ENCODE measurements at places on chromosomes 3 and 15.

- no peak for DNase-seq
Observed at GRCh38 chr15:93486407-93487117, 397.6 kb upstream of the RGMA start.

- DNase-seq: no peak
Observed at GRCh38 chr3:46477145-46477544, 12.4 kb upstream of the LTF start.

DNA sequence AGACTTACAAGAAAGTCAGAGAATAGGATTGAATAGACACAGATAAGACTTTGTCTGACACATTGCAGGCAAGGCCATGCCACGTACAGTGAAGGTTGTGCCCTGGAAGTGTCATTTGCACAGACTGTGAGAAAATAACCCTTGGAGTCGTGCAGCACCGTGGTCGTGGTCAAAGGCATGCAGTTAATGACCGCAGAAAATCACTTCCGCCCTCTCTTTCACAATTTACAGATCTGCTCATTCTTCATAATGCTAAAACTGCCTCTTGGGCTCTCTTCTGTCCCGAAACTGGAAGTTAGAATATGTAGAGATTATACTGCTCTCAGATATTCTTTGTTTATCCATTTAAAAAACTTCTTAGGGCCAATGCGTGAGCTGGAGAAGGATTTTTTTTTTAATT lies 73.2 kb upstream of the CTXND1 start:
- DNase-seq: no peak

GRCh38 chr3:157436583-157437291 lies at the start of gene PTX3:
Gene PTX3 (plus strand): TSS chr3:157436850. CDS start chr3:157436934, 84 bp downstream.
- DNase-seq: no peak

DNA sequence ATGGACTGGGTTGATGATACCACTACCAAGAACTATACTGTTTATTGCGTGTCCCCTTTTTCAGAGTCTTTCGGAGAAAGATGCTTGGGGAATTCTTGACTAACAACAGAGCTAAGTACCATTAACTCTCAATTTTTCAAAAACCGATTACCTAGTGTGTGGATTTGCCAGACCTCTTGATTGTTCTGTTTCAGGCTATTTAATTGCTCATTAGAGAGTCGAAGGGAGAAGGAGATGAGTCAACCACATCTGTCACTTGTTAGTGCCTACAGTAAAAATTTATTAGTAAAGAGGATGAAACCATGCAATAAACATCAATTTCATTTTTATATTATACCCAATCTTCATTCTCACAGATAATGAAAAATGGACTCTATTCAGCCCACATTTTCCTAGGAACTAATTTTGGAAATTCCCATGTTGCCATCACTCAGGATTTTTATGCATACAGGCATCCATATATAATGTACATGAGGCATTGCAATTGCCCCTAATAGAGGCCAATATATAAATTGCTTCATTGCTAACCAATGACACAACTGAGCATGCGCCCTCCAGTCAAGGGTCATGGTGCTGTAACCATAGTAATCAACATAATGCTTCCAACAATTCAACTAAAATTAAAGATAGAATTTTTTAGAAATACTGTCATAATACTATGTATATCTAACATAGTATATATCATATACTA lies 541.7 kb downstream of the TBL1XR1 start:
- no peak for DNase-seq

DNA sequence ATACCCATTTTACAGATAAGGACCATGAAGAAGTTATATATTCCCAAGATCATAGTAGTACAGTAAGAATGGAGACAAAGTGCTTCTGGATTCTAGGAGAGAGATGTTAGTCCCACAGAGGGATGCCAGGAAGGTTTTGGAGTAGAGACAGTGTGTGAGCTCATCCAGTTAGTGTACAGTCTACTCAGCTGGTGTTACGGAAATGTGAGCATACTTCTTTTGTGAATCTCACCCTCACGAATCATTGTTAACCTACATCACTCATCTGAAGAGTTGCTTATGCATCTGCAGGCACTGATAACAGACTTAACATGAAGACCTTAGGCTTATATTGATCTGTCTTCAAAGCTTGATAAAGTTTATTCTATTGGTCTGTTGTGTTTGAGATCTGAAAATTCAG lies 106.6 kb upstream of the PTPRG start:
- DNase-seq: no peak

- no peak for DNase-seq
Observed at GRCh38 chr3:5011555-5012256, 32.5 kb downstream of the BHLHE40 start.

DNA sequence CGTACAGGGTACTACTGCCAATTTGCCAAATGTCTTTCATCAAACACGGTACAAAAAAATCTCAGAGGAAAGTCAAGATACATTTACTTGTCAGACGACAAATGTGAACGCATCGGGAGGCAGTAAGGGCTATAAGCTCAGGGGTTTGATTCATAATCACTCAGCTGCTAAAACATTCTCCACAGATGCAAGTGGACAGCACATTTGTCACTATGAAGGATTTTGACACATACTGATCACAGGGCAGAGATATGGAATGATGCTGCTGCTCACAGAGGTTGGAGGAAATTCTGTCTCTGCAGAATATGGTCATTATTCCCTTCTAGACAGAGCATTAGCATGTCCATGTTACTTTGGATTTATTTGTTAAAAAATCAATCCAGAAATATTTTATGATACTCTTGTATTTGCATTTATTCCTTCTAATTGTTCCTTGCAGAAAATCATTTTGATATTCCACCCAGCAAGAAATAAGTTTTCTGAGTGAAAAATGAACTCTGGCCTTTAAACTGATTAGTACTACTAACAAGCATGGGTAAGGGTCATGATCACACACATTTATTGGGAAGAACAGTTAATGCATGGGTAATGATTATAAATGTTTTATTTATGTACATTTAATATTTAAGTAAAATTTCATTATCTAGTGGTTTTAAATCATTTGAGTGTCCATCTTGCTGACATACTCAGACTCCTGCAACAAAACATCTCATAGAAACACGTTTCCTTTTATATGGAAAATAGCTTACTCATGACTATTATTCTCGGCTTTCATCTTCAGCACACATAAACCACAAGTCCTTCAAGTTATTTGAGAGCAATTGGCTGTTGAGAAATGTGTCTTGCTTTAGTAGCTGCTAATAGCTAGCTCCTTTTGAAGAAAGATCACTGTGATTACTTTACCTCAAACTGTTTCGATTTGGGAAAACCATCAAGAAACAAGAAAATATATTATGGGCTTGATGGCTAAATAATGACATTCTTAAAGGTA lies 559.3 kb downstream of the MECOM start:
- DNase-seq: no peak

DNA sequence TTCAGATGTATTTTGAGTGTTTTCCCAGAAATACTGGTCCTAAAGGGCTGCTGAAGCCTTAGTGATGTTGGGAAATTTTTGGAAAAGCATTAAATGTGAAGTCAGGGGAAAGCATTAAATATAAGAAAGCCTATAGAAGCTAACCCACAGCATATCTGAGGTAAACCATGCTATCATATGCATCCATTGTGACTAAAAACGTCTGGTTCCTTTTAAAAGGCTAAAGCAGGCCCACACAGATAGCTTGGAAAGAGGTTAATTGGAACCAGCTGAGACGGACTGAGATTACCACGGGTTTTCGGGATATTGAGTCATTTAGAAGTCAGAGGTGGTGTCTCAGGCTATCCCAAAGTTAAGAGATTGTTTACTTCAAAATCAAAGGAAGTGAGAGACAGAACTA lies 78.2 kb downstream of the CYP19A1 start:
- no peak for DNase-seq

GRCh38 chr3:189071446-189071845 lies 100.3 kb upstream of the TPRG1 start:
- no peak for DNase-seq

DNA sequence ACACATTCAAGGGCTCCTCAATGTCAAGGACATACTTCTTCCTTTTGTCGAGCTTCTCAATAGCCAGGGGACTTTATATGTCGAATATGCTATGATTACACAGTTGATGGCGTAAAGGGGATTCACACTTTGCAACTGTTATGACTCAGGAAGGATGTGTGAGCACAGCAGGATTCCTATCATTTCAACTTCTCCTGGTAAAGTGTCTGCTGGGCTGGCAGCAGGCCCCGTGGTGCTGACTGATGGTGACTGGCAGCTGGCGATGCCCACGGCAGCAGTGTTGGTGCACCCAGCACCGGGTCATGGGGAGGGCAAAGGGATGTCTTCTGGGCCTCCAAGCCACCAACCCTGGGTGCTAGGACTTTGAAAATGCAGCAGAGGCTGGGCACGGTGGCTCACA lies 44.8 kb upstream of the GNB5 start:
- DNase-seq: no peak

GRCh38 chr3:126147147-126147931 lies 33.0 kb downstream of the ALDH1L1 start:
- no peak for DNase-seq

- no peak for DNase-seq
Observed at GRCh38 chr3:19972054-19972453, 25.2 kb downstream of the RAB5A start.

- no peak for DNase-seq
Observed at GRCh38 chr15:31337352-31338031, 10.9 kb downstream of the KLF13 start.

DNA sequence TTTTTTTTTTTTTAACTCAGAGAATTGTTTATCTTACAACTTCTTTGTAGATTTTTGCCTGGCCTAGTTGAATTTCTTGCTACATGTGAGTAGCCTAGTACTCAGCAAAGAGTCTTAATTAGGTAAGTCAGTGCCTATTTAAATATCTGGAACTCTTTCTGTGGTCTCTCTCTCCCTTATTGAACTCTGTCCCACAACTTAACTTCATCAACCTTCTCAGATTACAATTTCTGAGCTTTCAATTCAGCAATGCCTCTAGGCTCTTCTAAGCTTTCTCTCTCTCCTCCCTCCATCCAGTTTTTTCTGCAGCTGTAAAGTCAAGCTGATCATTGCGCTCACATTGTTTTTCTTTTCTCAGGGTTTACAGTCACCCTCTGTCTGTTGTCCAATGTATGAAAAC lies 517.6 kb upstream of the ROBO1 start:
- no peak for DNase-seq

GRCh38 chr3:98980915-98981596 lies 79.6 kb upstream of the DCBLD2 start:
- no peak for DNase-seq

- DNase-seq: no peak
Observed at GRCh38 chr15:76393614-76394013, 57.0 kb downstream of the ISL2 start.

DNA sequence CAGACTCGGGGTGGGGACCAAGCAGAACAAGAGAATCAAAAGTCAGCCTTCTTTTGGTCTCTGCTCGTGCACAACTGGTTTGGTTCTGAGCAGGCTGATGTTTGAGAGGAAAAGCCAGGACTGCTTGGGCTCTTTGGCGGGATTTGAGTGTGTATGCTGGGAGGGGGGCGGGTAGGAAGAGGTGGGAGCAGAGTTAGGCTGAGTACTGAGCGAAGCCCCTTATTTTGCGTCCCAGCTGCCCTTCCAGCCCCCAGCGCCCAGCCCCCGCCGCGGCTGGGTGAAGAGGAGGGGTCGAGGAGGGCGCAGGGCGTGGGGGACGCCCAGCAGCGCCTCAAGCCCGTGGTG lies 153.5 kb upstream of the GOLIM4 start:
- no peak for DNase-seq

DNA sequence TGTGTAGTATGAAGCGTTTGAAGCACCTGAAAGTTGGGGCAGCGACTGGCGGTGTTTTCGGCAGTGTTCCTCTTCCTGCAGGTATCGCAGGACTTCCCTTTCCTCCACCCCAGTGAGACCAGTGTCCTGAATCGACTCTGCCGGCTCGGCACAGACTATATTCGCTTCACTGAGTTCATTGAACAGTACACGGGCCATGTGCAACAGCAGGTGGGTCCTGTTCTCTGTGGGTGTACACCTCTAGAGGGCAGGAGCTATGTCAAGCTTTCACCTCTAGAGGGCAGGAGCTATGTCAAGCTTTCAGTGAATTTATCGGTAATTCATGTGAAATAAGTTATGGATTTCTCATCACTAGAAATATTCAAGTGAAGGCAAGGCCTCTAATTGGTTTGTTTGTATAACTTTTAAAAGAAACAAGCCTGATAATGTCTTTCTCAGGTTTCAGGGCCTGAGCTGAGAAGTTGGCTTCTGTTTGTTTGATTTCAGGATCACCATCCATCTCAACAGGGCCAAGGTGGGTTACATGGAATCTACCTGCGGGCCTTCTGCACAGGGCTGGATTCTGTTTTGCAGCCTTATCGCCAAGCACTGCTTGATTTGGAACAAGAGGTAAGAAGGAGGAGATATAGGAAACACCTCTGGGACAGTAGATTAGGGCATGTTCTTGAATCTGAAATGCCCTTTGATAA lies 5.3 kb downstream of the TUBGCP4 start:
- DNase-seq: peak; percentile 9

- DNase-seq: no peak
Observed at GRCh38 chr15:66264859-66265513, 11.4 kb upstream of the MEGF11 start.

DNA sequence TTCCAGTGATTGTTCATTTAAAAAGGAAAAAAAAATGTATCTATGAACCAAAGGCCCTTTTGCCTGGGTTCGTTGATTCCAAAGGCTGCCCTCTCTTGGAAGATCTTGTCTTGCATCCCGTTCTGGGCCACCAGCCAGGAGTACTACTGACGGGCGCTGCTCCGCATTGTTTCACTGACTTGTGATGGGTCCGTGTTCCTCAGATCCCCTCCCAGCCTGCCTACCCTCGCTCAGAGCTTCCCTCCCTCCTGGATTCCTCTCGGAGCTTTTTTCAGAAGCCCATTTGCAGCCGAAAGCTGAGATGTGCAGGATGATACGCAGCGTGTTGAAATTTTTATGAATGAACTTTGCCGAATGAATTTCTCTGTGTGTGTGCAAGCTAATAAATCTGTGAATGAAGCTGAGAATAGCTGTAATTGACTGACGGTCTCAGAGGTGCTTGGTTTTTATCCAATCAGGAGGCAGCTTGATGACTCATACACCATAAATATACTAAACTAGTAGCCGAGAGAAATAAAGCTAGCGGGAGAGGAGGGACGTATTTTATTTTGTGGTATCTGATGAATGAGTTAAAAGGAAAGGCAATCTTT lies at the start of gene SHC4:
Gene SHC4 (minus strand): TSS at position 396 of the 590 bp plus-strand sequence. CDS start 904 bp downstream, outside the sequence.
- DNase-seq: no peak

GRCh38 chr3:132135628-132136333 lies 101.0 kb upstream of the CPNE4 start:
- DNase-seq: no peak

DNA sequence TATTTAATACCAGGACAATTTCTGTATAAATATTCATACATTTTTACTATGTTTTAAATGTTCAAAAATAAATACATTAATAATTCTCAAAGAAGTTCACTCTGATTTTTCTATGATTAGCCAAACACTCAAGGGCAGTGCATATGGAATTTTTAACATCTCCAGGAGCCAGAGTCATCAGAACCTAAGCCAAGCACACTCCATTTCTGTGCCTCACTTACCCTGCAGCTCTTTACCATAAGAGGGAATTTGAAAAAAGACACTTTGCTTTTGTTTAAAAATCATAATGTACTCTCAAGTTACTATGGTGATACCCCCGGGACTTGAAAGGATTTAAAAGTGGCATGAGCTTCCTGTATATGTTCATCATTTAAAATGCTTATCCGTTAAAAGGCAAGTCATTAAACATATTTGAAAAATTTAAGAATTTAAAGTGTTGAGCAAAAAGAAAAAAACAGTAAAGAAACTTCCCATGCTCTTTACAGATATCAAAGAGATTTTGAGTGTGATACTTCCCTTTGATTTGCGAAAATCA lies 747.4 kb upstream of the NECTIN3 start:
- DNase-seq: no peak

Measured in activated T-cell treated with anti-CD3 and anti-CD28 coated beads for 1 hour (primary cell).